Activated CD4-positive, CD25-positive, alpha-beta regulatory T cell (primary cell): ENCODE measurements at places on chromosomes 4 and X.

DNA sequence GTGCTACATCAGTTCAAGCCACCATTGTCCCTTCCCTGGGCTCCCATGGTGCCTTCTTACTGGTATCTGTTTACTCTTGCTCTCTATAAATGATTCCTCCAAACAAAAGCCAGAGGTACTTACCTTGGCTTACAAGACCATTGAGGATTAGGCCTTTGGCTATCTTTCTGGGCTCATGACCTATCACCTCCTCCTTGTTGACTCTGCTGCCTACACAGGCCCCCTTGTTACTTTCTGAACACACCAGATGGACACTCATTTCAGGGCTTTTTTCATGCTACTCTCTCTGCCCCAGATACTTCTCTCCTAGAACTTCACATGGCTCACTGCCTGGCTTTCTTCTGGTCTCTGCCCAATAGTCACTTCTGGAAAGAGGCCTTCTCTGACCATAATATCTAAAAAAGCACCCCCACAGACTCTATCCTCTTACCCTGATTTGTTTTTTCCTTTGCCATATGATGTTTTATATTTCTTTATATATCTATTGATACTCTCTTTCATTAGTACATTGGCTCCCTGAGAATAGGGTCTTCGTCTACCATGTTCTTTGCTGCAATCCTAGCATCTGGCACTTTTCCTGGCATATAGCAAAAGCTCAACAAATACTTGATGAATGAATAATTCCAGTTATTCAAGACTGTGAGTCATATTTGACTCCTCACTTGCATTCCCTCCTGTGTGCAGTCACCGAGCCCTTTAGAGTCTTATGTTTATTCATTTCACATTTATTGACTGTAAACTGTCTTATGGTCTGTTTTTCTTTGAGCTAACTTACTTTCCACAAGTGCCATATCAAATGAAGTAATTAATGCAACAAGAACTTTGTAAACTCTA, 27.1 kb upstream of the TAPT1 start:
- DNase-seq = no peak

DNA sequence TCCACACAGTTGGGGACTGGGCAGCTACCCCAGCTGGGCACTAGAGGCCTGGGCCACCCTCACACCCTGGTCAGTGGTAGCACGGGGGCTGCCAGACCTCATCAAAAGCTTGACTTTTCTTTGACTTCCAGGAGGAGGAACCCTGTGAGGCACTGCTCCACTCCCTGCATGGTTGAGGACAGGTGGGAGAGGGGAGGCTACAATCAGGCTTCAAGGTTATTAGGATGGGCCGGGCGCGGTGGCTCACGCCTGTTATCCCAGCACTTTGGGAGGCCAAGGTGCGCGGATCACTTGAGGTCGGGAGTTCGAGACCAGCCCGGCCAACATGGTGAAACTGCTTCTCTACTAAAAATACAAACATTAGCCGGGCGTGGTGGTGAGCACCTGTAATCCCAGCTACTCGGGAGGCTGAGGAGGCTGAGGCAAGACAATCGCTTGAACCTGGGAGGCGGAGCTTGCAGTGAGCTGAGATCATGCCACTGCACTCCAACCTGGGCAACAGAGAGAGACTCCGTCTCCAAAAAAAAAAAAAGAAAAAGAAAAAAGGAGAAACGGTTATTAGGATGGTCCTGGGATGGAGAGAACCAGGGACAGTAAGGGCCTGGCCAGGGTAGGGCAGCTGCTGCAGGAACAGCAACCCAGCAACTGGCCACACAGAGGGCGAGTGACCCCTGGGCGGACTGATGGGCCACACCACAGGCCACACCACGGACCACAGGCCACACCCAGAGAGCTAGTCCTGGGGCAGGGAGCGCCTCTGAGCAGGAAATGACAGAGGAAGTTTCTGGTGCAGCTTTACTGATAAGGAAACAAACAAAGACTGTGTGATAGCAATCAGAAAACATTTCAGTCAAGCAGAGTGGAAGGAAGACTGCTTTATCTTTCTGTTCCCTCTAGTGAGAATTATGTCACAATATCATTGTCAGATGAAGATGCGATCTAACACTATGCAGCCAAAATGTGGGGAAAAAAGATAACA, 20.5 kb upstream of the OPN1LW start:
- DNase-seq = no peak

DNA sequence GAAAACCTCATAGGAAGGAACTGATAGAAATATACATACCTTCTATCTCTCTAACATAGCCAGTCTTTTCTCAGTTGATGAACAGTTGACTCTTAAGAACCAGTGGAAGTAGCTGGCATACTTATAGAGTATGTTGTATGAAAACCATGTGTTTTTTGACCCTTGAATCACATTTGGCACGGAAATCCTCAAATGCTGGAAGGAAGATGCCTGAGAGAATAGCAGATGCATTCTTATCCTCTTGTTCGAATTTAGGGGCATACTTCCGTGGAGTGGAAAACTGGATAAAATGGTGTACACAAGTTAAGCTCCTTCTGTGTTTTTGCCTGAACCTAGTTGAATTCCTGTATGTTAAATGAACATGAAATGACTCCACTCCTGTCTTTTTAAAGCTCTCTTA, 145.5 kb downstream of the PCDH7 start:
- DNase-seq = no peak

DNA sequence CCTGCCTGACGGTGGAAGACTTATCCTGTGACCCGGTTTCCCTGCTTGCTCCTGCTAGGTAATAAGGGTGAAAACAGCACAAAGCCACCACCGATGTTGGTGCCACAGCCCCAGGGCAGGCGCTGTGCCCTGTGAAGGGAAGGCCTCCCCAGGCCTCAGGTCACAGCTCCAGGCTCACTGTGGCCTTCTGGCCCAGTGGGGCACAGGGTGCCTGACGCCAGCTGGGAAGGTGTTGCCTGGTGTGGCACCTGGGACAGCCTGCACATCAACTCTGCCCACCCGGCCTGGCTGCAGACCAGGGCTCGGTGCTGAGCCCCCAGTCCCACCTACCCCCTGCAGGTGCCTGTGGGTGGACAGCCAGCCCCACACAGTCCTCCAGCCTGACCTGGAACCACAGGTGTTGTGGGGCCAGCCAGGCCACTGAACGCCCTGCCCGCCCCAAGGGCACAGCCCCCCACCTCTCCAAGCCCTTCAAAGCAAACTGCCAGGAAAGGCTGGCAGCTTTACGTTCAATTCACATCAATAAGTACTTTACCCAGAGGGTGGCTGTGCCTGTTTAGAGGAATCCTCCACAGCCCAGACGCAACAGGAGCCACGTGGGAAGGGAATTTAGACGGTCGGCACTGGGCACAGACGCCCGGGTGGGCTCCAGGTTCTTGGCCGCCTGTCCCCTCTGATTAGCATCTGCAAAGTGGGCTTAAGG, 54.3 kb downstream of the ZFYVE28 start:
- no peak for DNase-seq

GRCh38 chrX:56762220-56762619, 33.2 kb downstream of the NBDY start:
- no peak for DNase-seq

- DNase-seq = no peak
These were observed 160.3 kb downstream of the CFAP299 start for GRCh38 chr4:80495865-80496264.

DNA sequence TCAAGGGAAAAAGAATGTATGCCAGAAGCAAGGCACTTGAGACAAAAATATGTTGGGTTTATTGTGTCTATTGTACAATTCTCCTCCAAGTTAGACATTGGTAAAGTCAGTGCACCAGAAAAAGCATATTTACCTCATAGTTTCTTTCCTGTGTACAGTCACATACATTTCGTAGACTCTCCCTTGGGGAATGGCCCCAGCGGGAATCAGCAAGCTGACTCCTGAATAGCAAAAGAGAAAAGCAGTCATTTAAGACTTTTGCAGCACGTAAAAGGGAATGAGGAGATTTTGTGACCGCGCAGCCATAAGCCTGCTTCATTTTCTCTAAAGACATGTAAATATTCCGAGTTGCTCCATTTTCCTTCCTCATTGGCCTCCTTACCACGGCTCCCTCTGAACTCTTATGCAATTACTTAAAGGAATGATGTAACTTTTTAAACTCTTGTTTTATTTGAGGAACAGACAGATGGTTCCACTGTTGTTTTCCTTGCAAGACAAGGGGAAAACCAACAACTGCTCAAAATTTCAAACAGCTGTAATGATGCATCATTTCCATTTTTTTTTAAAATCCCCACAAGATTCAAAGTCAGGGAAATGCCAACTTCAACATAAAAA, 332.7 kb downstream of the UNC5C start:
- no peak for DNase-seq

- no peak for DNase-seq
These were observed 293.1 kb downstream of the CAMK2D start for GRCh38 chr4:113468165-113469022.

DNA sequence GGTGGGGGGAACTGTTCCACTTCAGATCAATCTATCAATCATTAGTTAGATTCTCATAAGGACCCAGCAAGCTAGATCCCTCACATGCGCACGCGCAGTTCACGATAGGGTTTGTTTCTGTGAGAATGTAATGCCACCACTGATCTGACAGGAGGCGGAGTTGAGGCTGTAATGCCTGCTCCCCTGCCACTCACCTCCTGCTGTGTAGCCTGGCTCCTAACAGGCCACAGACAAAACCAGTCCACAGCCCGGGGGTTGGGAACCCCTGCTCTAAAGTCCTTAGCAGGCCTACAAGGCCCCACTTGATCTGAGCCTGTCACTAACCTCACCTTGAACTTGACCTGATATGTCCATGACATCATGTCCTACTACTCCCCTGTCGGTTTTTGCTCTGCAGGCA, 30.3 kb downstream of the ARL9 start:
- no peak for DNase-seq

DNA sequence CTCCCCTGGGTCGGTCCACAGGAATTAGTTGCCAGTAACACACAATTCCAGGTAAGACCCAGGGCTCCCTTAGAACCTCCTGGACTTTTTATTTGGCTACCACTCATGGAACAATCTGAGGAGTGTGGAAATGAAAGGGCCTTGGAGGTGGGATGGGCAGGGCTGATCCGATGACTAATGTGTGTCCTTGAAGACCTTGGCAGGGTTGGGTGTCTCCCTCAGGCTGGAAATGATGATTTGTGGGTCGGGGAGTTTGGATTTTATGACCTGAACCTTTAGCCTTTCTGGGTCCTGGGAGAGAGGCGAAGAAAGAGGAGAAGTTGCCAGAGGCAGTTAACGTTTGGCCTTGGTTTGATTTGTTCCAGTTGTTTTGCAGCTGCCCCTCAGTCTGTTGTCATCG, 425.0 kb downstream of the MID1IP1 start:
- DNase-seq = no peak

DNA sequence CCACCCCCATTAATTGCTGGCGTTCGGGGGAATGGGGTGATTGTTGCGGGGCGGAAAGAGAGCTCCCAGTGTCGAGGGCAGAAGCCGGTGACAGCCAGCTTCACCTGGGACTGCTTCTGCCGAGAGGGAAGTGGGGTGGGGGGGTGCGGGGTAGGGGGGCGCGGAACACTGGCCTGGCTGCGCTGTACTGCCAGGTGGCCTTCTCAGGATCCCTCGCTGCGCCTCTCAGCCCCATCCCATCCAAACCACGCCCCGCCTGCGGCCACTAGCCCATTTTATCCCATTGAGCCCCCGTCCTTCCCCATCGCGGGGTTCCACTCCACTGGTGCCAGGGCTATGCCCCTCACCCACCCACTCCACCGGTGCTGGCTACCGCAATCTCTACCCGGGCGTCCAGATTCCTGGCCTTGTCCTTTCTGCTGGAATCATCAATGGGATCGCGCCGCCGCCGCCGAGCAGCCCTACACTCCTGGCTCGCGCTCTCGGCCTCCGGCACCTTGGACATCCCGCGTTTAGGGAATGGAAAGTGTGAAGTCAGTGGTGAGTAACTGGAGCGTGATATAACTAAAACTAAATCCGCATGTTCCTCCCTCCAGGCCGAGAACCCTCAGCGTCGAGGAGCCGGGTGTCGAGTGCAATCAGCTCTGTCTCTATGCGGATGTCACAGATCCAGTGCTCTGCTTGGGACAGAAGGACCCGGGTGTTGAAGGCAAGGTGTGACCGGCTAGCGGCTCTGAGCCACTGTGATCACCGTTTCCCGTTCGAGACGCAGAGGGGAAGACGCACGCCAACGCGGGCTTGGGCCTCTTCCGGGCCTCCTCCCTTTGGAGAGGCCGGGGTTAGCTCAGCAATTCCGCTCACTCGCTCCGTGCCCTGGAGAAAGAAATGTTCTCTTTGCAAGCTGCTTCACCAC, 20.5 kb downstream of the NKX3-2 start:
- DNase-seq = no peak

DNA sequence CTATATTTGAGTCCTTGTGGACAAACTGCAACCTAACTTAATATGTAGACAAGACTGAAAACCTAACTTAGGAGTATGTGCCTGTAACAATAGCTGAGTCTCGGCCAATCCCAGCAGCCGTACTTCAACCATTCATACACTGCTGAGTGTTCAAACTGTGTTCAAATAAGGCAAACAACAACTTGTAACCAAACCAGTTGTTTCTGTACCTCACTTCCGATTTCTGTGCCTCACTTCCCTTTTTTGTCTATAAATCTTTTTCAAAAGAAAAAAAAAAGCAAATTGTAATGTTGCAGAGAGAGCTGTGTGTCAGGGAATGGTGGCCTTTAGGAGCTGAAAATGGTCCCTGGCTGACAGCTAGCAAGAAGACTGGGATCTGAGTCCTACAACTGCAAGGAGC, 46.0 kb downstream of the GEMIN8 start:
- DNase-seq = no peak

- no peak for DNase-seq
These were observed 5.5 kb downstream of the ARHGAP36 start for GRCh38 chrX:131063613-131064012.

- DNase-seq = no peak
These were observed 121.7 kb downstream of the TLL1 start for GRCh38 chr4:165994701-165995100.

DNA sequence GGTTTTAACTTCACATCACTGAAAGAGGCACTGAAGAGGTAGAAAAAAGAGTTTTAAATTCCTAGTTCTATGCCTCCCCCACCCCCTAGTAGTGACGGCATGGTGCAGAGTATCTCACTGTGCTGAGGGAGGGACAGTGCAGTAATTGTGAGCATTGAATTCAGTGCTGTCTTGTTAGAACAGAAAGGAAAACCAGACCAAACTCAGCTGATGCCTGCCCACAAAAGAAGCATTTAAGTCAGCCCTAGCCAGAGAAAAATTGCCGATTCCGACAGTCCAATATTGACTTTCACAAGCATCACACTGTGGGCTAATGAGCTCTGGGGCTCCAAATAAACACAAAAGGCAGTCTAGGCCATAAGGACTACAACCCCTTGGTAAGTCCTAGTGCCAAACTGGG, 417.7 kb downstream of the AR start:
- no peak for DNase-seq
